ENCODE measurements at places on chromosomes 13 and 19.

- DNase-seq, result no peak
These were observed 1.7 kb upstream of the ELANE start for GRCh38 chr19:850221-850978.

DNA sequence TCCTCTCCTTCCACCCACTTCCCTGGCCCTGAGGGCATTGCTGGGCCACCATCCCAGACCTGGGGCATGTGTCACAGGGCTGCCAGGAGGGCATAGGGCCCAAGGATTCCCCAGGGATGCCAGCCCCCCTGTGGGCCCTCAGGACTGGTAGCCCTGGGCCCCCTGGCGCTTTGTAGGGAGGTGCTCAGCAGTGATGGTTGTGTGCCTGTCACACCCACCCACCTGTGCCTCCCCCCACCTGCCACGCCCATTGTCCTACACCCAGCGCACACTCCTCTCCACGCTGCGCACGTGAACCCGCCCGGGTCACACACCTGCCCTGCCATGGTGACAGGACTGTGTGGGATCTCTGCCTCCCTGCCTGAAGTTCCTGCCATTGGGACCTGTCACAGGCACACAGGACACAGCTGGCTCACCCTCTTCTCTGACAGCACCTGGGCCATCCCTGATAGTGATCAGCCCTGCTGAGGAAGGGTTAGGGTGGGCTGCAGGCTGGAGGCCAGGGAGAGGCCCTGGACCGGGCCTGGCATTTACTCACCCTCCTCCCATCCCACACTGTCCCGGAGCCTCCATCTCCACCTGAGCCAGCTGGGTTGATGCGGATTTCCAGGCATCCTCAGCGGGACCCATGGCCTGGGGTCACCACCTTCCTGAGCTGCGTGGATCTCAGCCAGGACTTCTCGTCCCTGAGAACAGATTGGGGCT lies 23.9 kb downstream of the WTIP start:
- DNase-seq, result no peak

- DNase-seq, result no peak
These were observed 266.3 kb downstream of the KLF5 start for GRCh38 chr13:73324842-73325722.

GRCh38 chr13:39389013-39389412 lies 214.0 kb downstream of the LHFPL6 start:
- DNase-seq, result no peak

DNA sequence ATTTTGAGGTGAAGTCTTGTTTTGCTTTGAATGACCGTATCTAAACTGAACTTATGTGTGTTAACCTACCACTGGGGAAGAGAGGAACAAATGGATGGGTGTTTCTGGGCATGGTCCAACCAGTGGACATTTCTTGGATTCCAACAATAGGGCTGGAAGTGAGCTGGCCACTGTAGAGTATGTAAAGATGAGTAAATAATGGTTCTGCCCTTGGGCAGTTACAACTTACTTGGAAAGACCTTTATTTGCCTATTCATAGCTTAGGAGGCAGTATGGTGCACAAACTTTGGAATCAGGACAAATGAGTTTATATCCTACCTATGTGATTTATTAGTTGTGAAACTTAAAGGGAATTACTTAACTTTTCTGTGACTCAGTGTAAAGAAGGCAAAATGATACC lies 429.5 kb downstream of the HS6ST3 start:
- no peak for DNase-seq

DNA sequence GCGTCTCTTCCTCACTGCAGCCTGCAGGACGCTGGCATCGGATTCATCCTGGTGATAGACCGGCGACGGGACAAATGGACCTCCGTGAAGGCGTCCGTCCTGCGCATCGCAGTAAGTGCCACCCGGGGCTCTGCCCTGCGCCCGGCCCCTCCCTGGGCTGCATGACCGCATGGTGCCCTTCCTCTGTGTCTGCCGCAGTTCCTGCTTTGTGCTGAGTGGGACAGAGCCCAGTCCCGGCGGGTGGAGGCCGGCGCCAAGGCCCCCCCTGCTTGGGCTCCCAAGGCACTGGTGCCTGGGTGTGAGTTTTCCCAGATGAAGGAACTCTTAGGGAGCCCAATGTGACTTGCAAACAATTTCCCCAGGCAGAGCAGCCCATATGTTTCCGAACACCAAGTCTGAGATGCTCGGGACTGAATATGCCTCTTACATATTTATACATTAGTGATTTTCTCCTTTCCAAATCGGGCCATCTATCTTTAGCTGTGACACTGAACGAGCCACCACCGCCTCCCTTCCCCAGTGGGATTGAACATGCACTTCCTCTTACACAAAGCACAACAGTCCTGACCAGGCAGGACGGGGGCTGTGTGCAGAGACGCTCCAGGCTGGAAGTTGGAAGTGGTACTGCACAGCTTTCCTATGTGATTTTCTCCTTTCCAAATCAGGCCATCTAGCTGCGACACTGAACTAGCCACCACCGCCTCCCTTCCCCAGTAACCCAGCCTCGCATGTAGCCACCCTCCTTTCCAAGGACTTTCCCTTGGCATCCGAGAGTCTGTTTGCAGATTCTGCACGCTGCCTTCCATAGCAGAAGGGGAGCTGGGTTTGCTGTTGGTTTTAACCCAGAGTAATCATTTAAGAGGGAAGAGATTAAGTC lies 60.1 kb upstream of the F7 start:
- DNase-seq, result no peak

- no peak for DNase-seq
These were observed 74.7 kb downstream of the GADD45B start for GRCh38 chr19:2550431-2551171.

DNA sequence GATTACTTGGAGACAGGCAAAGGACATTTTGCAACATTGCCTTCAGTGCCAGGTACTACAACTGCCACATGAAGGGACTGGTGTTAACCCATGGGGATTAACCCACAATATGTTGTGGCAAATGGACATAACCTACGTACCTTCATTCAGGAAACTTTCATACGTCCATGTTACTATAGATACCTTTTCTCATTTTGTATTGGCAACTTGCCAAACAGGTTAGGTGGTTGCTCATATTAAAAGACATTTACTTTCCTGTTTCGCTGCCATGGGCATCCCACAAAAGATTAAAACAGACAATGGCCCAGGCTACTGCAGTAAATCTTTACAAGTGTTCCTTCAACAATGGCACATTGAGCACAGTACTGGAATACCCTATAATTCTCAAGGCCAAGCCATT lies 925.3 kb downstream of the SLITRK6 start:
- no peak for DNase-seq

DNA sequence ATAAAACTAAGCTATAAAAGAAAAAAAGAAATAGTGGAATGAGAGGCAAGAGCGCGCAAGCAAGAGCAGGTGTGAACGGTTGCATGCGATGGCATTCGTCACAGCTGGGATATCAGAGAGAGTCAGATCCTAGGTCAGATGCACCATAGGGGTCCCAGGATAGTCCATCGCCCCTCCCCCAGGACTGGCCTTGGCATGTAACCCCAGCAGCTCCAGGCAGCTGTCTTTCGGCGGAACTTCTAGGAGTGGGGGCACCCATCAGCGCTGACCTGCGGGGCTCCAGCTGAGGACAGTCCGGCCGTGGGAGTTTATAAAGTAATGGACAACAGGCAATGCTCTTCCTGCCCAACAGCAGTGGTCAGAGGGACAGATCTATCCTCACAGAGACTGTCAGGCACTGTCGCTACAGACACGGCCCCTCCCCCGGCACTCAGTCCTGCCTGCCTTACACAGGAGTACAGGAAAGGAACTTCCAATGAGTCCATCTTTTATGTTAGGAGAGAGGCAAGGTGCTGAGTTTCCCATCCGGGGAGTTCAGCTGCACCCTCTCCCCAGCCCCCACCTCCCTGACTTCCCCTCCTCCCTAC lies 1.4 kb downstream of the SIAH3 start:
- DNase-seq, result no peak

DNA sequence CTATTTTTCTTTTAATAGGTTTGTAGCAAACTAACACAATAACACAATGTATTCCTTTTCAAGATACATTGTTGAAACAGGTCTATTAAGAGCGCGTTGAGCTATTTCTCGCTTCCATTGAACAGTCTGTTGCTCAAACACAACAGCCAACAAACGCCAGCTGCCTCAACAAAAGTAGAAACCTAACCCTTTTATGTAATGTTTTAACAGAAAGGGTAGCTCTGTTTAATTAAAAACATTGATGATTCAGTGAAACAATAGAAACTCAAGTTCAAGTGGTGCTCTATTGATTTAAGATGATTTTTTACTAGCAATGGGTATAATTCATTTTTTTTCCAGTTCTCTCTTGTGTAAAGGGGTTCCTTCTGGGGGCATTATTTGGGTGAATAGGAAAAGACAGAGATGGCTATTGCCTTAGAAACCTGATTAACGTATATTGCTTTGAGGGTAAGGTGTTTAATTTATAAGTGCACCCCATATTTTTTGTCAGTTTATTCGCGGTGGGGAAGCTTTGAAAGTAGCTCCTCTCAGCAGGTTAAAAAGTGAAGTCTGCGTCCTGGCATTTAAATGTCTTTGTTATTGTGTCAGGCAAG lies 14.9 kb downstream of the ZIC2 start:
- no peak for DNase-seq

DNA sequence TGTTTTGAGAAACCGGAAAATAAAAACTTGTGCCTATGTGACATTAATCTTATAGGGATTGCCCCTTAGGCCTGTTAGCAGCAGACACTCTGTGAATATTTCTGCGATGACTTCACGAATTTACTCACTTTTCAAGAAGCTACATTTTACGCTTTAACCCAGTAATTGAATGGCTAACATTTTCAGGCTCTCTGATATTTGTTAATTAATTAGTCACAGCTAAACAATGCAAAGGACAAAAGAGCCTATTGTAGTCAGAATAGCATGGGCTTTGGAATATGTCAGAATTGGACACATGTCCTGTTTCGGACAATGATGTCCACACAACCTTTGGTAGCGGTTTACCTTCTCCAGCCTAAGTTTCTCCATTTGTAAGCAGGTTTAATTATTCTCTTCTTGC lies 506.6 kb downstream of the EFNB2 start:
- no peak for DNase-seq

- DNase-seq, result no peak
These were observed 19.8 kb downstream of the UQCRFS1 start for GRCh38 chr19:29193155-29193554.

- DNase-seq, result no peak
These were observed 19.8 kb downstream of the SERP2 start for GRCh38 chr13:44393391-44393790.

GRCh38 chr19:29517412-29517811 lies 8.4 kb upstream of the VSTM2B start:
- DNase-seq, result no peak

DNA sequence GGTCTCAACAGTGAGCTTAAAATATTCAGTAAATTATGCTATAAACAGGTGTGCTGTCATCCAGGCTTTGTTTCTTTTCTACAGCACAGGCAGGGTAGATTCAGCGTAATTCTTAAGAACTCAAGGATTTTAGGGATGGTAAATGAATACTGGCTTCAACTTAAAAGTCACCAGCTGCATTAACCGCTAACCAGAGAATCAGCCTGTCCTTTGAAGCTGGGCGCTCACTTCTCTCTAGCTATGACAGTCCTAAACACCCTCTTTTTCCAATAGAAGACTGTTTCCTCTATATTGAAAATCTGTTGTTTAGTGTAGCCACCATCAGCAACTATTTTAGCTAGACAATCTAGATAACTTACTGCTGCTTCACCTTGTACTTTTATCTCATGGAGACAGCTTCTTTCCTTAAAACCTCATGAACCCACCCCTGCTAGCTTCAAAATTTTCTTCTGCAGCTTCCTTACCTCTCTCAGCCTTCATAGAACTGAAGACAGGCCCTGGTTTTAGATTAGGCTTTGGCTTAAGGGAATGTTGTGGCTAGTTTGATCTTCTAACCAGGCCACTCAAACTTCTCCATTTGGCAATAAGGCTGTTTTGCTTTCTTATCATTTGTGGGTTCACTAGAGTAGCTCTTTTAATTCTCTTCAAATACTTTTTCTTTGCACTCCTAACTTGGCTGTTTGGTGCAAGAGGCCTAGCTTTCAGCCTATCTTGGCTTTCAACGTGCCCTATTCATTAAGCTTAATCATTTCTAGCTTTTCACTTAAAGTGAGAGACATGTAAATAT lies 89.5 kb downstream of the USP12 start:
- DNase-seq, result no peak

GRCh38 chr19:51921949-51922348 lies 5.3 kb upstream of the ZNF613 start:
- no peak for DNase-seq

GRCh38 chr13:70310396-70311119 lies 202.3 kb upstream of the KLHL1 start:
- DNase-seq, result no peak

GRCh38 chr13:20924758-20925394 lies 22.3 kb upstream of the XPO4 start:
- DNase-seq, result peak; percentile 65

DNA sequence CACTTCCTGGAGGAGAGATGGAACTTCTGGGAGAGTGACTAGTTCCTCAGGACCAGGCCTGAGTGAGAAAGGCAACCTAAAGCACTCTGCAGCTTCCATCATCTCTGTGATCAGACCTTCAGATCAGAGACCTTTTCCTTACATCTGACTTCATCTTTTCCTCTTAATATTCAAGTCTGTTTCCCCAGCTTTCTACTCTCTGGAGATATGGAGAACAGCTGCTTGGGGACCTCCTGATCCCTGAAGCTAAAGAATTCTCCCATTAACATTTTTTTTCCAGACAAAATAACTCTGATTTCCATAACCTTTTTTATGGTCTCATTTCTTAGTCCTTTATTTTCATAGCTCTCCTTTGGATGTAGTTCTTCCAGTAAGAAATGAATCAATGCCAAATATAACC lies 133.4 kb upstream of the FNDC3A start:
- DNase-seq, result no peak

GRCh38 chr19:43519436-43520088 lies 7.4 kb downstream of the ETHE1 start:
- peak; percentile 81 for DNase-seq

DNA sequence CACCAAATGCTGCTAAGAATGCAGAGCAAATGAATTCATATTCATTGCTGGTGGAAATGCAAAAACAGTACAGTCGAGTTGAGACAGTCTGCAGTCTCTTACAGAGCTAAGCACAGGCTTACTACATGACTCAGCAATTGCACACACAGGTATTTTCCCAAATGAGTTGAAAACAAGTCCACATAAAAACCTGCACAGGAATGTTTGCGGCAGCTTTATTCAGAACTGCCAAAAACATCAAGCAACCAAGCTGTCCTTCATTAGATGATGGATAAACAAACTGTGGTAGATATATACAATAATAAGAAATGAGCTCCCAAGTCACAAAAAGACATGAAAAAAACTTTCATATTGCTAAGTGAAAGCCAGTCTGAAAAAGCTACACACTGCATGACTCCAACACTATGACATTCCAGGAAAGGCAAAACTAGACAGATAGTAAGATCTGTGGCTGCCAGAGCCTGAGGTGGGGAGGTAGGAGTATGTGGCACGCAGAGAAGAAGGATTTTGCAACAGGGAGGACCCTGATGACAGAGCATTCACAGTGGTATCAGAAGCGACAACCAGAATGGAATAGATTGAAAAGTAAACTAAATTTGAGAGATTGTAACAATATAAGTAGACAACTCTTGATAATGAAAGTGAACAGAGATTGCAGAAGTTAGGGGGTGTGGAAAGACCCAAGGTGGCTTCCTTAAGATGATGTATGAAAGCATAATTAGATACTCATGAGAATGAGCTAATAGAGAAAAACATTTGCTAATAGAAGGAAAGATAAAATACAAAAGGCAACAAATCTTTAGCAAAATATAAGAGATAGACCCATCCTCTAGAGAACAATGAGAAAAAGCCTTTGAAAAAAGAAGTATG lies 52.7 kb downstream of the TSC22D1 start:
- no peak for DNase-seq

- no peak for DNase-seq
These were observed 581.0 kb downstream of the UQCRFS1 start for GRCh38 chr19:28631961-28632360.

- DNase-seq, result no peak
These were observed 4.2 kb upstream of the LRRC25 start for GRCh38 chr19:18401580-18402112.

All from stimulated activated naive CD4-positive, alpha-beta T cell (primary cell).